Stimulated activated CD4-positive, alpha-beta T cell treated with anti-CD3 and anti-CD28 coated beads, Interleukin-1b, Interleukin-23, amount 100 ng/mL, for 24 hours (primary cell): ENCODE measurements at places on chromosomes 4 and X.

DNA sequence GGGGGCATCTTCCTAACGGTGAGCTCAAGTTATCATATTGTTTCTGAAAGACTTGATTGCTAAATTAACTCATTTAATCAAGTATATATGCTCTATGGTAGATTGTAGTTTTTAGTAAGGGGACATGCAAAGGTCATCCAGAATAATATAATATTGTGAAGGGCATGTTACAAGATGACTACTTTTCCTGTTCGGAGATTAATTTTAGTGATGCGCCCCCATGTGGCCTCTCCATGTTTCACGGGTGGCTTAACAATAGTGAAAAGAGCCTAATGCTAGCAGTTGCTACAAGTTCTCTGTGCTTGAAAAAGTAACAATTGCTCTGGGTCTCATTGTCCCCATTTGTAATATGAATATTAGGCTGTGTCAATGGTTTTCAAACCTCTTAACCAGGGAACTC lies 12.2 kb downstream of the SMPX start:
- peak; percentile 4 for DNase-seq

DNA sequence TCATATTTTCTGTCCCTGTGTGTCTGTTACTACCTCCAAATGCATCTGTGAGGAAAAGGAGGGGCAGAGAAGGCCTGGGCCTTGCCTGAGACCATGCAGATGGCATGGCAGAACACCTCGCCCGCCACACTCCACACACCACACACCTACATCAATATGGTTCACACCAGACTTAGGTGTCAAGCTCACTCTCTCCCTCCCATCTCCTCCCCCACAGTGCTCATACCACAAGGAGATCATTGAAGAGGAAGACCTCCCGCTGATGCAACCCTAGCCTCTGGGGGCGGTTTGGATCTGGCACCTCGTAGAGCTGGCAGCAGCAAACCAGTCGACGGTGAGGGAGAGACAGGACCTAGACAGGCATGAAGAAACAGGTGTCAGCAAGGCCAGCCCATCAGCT lies 16.6 kb upstream of the KDM5C start:
- no peak for DNase-seq

- DNase-seq, result no peak
Measured at GRCh38 chrX:16524316-16524715, 125.6 kb upstream of the S100G start.

- DNase-seq, result no peak
Measured at GRCh38 chrX:125175991-125176584, 143.6 kb upstream of the TEX13C start.

DNA sequence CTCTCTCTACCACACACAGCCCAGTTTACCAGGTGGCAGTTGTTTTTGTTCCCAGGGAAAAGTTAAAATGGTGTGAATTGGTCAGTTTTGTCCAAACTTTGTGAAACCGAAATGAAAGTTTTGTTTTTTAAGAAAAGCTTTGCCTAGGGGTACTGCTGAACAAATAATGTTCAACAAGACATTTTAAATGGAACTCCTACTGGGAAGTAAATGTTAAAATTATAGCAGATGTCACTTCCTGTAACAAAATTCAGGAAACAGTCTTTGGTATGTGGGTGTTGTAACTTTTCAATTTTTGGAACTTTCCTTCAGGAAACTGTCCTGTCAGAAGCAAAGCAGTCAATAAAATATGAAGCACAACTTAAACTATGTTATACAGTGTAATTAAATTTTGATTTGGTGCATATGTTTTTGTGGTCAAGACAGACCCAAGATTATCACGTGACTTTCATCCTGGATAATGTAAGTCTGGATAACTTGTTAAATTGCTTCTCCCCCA lies 79.5 kb downstream of the AFF1 start:
- no peak for DNase-seq

- no peak for DNase-seq
Measured at GRCh38 chr4:139900964-139901376, 235.4 kb downstream of the MGST2 start.

- no peak for DNase-seq
Measured at GRCh38 chr4:91681544-91681943, 622.2 kb upstream of the GRID2 start.

- DNase-seq, result no peak
Measured at GRCh38 chrX:43693602-43694406, 37.7 kb downstream of the MAOA start.

- no peak for DNase-seq
Measured at GRCh38 chr4:54371173-54371572, 142.1 kb downstream of the PDGFRA start.

GRCh38 chr4:128357286-128357685 lies 69.7 kb upstream of the PGRMC2 start:
- DNase-seq, result no peak

DNA sequence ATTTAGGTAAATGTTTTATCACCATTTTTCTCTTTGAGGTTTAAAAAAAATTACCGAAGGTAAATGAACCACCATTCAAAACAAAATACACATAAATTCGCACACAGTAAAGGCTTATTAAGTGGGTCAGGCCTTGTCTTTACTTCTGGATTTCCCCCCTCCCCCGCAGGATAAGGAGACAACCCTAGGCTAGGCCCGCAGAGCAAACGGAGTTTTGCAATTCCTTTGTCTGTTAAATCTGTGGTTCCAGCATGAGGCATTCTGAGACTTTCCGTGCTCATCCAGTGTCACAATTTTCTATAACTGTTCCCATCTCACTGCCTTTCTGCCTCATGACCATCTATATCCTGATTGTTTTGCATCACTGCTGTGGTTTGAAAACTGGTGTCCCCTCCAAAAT lies 307.4 kb downstream of the DCHS2 start:
- no peak for DNase-seq

- DNase-seq, result no peak
Measured at GRCh38 chr4:88242144-88242543, 42.2 kb downstream of the PPM1K start.

DNA sequence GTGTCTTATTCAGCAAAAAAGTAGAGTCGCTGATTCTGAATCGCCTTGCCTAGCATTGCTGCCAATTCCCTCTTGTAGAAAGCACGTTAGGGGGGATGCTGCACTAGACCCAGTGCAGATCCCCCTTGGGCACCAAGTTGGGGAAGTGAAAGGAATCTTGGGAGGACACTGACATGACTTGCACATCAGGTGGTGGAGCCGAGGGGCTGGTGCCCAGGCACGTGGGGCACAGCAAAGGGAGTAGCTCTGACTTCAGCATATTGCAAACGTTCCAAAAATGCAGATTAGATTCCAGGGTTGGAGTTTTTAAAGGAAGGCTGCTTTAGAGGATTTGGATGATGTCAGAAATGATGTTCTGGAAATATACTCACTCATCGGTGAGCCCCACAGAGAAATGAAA lies 47.4 kb upstream of the GPM6B start:
- no peak for DNase-seq

DNA sequence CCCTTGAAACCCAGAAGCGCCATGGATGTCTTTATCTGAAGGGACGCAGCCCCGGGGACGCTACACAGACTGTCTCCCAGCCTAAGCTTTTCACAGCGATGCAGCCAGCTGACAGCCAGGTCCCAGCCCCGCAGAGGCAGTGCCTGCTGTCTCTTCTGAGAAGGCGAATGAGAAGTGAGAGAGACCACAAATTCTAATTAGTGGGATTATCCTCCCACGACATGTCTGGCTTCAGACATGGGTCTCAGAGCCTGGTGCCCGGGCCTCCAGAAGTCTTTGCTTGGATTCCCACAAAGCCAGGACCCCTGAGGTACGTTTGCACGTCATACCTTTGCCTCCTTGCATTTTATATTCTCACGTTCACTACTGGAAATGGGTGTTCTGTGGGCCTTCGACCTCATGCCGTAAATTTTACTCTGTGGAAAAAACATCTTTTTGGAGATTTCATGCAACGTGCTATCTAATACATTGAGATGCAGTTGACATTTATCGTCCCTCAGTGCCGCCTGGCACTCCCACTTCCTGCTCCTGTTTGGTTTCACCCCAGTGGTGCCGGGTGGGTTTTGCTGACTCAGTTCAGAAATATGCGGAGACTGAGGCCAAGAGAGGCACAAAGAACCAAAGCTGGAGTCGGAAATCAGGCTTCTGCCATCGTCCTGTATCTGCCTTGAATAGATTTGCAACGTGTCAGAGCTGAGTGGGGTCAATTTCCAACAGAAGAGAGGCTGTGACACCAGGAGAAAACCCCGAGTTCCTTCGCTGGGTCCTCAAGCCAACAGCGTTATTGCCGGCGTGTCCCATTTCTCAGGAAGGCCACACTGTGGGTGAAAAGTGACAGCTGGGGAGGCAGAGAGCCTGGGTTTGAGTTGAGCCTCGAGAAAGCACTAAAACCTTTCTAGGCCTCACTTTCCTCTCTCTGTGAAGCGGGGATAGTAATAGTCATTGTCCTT lies 114.4 kb downstream of the STK32B start:
- no peak for DNase-seq

DNA sequence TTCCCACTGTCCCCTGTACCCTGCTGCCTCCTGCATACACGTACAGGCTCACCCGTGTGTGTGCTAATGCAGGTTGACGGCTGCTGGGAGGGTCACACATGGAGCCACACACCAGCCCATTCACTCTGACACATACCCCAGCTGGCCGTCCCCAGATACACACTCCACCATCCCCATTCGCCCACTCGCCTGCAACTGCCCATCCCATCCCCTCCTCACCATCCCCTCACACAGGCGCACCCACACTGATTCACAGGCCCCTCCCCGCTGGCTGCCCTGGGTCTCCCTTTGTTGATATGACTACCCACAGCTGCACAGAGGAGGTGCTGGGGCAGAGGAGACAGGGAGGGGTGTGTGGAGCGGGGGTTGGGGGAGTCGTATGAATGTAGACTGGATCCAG lies 25.7 kb downstream of the PJA1 start:
- DNase-seq, result no peak

DNA sequence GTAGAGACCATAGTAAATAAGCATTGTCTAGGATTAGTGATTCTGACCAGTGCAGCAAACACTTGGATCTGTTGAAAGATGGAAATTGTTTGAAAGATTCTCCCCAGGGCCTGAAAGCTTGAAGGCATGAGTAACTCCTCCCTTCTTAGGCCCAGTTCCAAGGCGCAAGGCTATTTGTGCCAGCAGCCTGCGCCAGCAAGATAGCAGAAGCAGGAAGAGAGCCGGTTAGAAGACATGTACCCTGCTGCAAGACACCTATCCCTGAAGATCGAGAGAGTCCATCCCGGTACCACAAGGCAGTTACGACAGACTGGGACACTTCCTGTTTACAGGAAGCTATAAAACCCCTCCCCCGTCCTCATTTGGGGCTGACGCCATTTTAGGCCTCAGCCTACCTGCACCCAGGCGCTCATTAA lies 72.4 kb upstream of the JADE1 start:
- DNase-seq, result no peak

GRCh38 chr4:39237179-39237578 lies 54.9 kb downstream of the WDR19 start:
- DNase-seq, result no peak

DNA sequence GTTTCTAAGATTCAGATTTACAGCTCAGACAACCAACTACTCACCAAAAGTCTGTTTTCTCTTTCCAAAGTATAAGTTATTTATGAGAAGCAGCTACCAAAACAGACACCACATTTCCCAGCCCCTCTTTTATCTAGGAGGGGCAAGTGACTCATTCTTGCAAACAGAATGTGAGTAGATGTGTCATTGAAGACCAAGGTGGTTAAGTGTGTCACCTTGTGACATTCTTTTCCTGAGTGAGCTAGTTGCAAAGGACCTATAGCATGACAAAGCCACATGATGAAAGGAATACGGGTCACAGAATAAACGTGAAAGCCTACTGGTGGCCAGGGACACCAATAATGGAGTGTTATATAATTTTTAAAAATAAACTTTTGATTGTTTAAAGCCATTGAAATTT lies 50.0 kb downstream of the SLC7A11 start:
- DNase-seq, result no peak

DNA sequence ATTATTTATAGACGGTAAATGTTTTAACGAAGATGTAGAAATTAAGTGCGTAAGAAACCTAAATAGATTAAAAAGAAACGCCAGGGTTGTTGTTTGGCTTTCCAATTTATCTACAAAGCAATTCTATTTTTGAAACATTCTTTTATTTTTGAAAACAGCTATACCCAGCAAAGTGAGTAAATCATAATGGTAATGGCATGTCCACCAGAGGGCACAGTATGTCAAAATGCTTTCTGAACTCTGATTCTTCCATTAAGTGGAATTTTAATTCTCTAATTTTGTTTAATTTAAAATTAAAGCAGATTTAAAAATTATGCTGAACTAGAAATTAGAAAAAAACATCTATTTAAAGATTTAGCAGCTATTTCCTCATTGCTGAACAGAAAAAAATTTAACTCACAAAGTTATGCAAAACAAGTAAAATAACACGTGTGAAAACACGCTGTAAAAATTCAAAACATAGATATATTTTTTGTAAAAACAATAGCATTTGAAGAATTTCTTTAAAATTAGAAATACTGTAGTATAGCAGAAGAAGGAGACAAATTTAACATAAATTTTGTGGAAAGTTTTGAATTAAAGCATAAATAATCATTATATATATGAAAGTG lies 26.5 kb downstream of the RASSF6 start:
- no peak for DNase-seq

- DNase-seq, result no peak
Measured at GRCh38 chrX:98480606-98481005, 1596.9 kb downstream of the RPA4 start.

GRCh38 chr4:10527438-10527837 lies 70.2 kb upstream of the ZNF518B start:
- DNase-seq, result no peak

DNA sequence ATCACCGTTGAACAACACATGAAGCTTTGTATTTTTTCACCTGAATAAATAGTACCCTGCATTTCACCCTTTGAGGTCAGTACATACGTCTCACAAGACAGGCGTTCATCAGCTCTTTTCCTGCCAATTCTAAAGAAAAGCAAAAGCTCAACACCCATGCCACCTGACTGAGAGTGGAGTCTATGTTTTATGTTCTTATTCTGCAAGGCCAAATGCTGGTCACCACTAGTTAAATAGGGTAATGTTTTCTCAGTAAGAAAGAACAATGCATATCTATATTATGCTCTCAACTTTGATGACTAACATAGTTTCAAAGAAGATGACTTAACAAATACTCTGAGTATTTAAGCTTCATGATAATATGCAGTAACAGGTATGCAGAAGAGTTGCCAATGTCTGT lies 336.3 kb upstream of the BMP3 start:
- no peak for DNase-seq

DNA sequence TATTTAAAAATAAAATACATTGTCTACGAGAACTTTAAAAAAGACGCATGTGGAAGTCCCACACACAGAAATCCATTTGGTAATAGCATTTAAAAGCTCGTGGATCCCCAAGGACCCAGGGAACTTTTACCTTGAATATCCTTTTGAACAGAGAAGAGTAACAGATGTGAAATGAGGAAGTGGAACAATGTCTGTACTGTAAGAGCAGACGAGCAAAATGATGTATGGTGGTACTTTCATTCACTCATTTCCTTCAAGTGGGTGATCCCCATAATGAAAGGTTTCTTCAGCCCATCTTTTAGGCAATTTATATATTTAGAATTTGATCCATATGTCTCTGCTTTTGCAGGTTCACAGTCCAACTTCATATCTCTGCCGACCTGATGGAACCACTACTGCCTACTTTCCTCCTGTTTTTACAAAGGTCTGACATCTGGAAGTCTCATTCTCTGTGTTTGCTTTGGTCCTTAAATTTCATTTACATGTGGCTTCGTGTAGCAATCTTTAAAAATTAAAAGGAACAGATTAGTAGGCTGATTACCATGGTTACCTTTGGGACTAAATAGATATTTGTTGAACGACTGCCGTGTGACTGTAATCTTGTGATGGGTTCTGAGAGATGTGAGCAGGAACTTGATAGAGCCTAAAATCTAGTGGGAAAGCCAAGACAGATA lies 188.4 kb downstream of the PALLD start:
- DNase-seq, result no peak

- no peak for DNase-seq
Measured at GRCh38 chr4:128298146-128298758, 10.6 kb upstream of the PGRMC2 start.
